Activated T-helper 2 cell treated with anti-CD3 and anti-CD28 coated beads, Interferon-gamma antibody, Interleukin-2, Interleukin-4, amounts not matched to agents 10 μg/mL and 5 μg/mL and 100 μg/mL, durations not matched to agents 14 hours and 24 hours and 36 hours (primary cell): ENCODE measurements at places on chromosomes 2 and 18.
A peak's percentile ranks its signal among the peaks of the same experiment; 100 is the strongest.

- peaks cover 2% of the 10 kb centered on the region for H3K4me1 ChIP-seq
- no peaks in the 10 kb centered on the region for H3K36me3 ChIP-seq
- H3K27ac ChIP-seq = no peak overlapping the region
- no peak overlapping the region for H3K4me3 ChIP-seq
- no peaks in the 10 kb centered on the region for H3K27me3 ChIP-seq
- DNase-seq = no peak
These were observed 226.2 kb downstream of the TPGS2 start for GRCh38 chr18:36602620-36603019.

- no peak for DNase-seq
- H3K36me3 ChIP-seq = no peaks in the 10 kb centered on the region
- H3K27me3 ChIP-seq = no peaks in the 10 kb centered on the region
These were observed 43.3 kb downstream of the AGAP1 start for GRCh38 chr2:235537186-235537585.

DNA sequence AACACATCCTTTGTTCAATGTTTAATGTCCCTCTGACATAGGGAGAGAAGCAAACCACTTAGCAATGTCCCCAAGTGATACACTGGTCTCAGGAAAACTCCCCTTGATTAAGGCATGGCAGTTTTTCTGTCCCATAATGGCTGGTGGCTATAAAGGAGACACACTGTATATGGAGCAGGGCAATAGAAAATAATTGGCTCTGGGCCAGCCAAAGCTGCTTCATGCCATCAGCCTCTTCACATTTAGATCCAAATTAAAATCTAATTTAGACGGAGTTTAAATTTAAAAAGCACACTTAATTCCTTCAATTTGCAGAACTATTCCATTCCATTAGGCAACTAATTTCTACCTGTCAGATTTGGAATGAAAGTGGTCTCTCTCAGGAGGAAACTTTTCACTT lies 638.1 kb downstream of the DSC3 start:
- no peak overlapping the region for H3K4me3 ChIP-seq
- H3K27ac ChIP-seq = no peak overlapping the region
- no peaks in the 10 kb centered on the region for H3K36me3 ChIP-seq
- DNase-seq = no peak
- H3K27me3 ChIP-seq = no peaks in the 10 kb centered on the region

DNA sequence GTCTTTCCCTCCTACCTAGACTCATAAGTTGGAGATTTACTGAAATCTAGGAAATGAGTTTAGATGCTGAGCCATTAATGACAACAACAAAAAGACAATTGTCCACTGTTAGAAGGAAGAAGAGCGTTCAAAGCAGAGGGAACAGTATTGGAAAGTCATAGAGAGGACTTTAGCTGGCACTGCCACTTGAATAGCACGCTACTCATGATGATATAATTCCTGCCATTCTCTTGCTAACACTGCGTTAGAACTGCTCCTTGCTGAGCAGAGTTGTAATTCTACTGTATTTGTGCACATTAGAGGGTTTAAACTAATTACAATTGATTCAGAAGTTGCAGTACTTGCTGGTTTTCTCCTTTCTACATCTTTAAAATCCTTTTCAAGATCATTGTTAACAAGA lies 9.0 kb upstream of the AFTPH start:
- peaks cover 32% of the 10 kb centered on the region for H3K27me3 ChIP-seq
- H3K4me1 ChIP-seq = no peaks in the 10 kb centered on the region
- H3K27ac ChIP-seq = no peak overlapping the region
- no peaks in the 10 kb centered on the region for H3K36me3 ChIP-seq
- H3K4me3 ChIP-seq = no peak overlapping the region

- no peak for DNase-seq
- no peaks in the 10 kb centered on the region for H3K27me3 ChIP-seq
- no peaks in the 10 kb centered on the region for H3K4me1 ChIP-seq
- no peak overlapping the region for H3K27ac ChIP-seq
These were observed 42.1 kb downstream of the ZC3H6 start for GRCh38 chr2:112317303-112318158.

DNA sequence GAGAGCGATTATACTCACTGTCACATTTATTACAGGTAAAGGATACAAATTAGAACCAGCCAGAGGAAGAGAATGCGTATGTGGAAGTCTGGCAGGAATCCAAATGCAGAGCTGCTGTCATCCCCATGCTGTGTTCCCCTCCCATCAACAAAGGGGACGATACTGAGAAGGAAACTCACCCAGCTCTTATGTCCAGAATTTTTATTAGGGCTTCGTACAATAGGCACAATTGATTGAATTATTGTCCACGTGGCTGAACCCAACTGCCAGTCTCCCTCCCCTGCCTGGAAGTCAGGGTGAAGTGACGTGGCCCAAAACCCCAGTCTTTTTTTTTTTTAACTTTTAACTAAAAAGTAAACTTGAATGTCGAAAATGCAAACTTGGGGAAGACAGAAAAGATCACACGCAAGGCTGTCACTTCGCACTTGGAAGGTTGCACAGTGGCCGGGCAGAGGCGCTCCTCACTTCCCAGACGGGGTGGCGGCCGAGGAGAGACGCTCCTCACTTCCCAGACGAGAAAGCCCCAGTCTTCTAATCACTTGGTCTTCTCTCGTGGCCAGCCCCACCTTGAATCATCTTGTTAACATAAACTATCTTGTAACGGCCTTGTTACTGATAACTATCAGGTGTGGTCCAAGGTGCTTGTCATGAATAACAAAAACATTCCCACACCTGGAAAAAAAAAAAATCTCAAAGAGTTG lies 40.0 kb upstream of the ITSN2 start:
- peaks cover 14% of the 10 kb centered on the region for H3K4me1 ChIP-seq
- no peak overlapping the region for H3K27ac ChIP-seq
- no peak for DNase-seq
- no peak overlapping the region for H3K4me3 ChIP-seq

- H3K4me1 ChIP-seq = peaks cover 23% of the 10 kb centered on the region
- no peak overlapping the region for H3K27ac ChIP-seq
- H3K36me3 ChIP-seq = no peaks in the 10 kb centered on the region
- no peak for DNase-seq
- H3K4me3 ChIP-seq = no peak overlapping the region
These were observed 94.0 kb downstream of the NDUFA10 start for GRCh38 chr2:239930871-239931771.

DNA sequence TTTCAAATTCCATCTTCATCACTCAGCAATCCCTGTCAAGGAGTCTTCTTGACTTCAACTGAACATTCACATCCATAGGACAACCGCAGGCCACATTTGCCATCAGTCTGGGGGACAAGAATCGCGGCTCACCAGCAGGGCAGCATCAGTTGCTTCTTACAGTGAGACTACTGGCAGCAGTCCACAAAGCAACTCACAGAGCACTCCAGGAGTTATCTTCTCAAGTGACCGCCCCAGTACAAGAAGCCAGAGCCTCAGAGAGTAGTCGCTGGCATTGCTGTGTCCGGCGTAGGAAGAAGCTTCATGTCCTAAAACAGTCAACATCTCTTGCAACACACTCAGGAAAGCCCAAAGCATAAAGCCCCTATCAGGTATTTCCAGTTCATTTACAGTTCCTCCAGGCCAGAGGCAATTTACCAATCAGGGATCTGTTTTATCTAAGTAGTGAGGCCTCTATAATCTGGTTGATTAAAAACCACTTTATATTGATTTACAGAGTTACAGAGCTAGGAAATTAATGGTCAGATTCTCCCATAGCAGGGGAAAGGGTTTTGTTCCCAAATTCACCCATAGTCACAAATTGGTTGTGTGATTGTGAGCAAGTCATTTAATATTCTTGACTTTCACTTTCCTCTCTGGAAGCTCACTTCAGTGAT lies 177.3 kb downstream of the NBAS start:
- H3K4me3 ChIP-seq = no peak overlapping the region
- H3K36me3 ChIP-seq = peaks cover 30% of the 10 kb centered on the region
- H3K4me1 ChIP-seq = peaks cover 12% of the 10 kb centered on the region

- peaks cover 3% of the 10 kb centered on the region for H3K27me3 ChIP-seq
- no peak for DNase-seq
- no peak overlapping the region for H3K4me3 ChIP-seq
- peaks cover 12% of the 10 kb centered on the region for H3K36me3 ChIP-seq
These were observed 3.5 kb upstream of the THUMPD2 start for GRCh38 chr2:39782591-39782990.

DNA sequence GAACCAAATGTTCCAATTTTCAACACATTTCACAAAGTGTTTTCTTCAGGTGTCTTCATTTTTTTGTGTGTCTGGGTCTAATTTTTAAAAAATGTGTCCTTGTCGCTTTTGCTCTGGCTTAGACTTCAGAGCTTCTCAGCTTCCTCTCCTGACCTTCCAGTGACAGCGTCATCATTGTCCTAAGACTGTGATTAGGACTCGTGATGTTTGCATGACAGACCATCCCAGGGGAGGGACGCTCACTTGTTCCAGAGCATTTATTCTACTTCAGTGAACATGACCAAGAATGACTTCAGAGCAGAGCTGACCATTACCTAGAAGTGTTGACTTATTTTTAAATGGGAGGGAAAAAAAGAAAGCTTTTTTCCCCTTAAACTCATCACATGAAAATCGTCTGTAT lies 591.9 kb downstream of the IRS1 start:
- no peak overlapping the region for H3K4me3 ChIP-seq
- H3K27me3 ChIP-seq = peaks cover 4% of the 10 kb centered on the region
- no peaks in the 10 kb centered on the region for H3K36me3 ChIP-seq
- no peak overlapping the region for H3K27ac ChIP-seq
- no peak for DNase-seq

- DNase-seq = no peak
- peaks cover 32% of the 10 kb centered on the region for H3K4me1 ChIP-seq
- H3K27me3 ChIP-seq = no peaks in the 10 kb centered on the region
- H3K36me3 ChIP-seq = peaks cover 33% of the 10 kb centered on the region
- peak overlapping the region; percentile 22 for H3K4me3 ChIP-seq
These were observed 3.4 kb downstream of the SLC66A2 start for GRCh38 chr18:79947881-79948610.

- no peaks in the 10 kb centered on the region for H3K36me3 ChIP-seq
- H3K4me1 ChIP-seq = no peaks in the 10 kb centered on the region
These were observed 102.9 kb upstream of the EPB41L3 start for GRCh38 chr18:5646739-5647138.

- peaks cover 58% of the 10 kb centered on the region for H3K4me1 ChIP-seq
- DNase-seq = no peak
- peak overlapping the region; percentile 87 for H3K27ac ChIP-seq
- H3K4me3 ChIP-seq = peak overlapping the region; percentile 87
These were observed 36.4 kb upstream of the SLC14A1 start for GRCh38 chr18:45687621-45688020.

- no peak overlapping the region for H3K4me3 ChIP-seq
- no peaks in the 10 kb centered on the region for H3K27me3 ChIP-seq
- DNase-seq = no peak
- H3K4me1 ChIP-seq = peaks cover 27% of the 10 kb centered on the region
These were observed 38.7 kb upstream of the SERTAD2 start for GRCh38 chr2:64692401-64692800.

DNA sequence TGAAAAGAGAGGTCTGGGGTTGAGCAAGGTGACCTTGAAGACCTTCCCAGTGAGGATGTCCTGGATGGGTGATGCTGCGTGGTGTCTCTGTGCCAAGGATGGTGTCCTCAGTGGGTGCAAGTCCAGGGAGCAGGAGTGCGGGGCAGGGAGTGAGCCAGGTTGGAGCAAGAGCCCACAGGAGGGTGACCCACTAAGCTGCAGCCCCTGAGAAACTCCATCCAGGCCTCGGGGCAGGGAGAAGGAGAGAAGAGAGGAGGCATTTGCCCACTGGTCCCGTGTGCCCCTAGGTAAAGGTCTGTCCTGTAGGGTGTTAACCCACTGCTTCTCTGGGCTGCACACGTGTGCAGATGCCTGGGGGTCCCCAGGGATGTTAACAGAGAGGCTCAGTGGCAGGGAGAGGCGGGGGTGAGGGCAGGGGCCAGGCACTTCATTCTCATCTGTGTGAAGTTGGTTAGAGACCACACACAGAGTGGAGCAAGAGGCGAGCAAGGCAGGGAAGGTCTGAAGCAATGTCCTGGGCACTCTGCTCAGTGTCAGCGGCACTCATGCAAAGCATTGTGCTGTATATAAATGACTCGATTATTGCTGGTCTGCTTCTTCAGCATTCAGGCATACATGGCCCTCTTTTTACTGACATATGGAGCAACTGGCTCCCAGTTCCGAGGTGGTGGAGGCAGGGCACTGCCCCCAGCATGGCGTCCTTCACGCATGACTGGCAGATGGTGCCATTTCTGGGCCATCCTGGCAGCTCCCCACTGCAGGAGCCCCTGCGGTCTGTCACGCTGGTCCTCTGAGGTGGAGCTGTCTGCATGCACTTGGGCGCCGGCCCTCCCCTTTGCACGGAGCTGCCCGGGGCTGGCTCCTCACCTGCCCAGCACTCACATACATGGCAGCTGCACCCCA lies 117.2 kb upstream of the HS6ST1 start:
- H3K27ac ChIP-seq = no peak overlapping the region
- H3K36me3 ChIP-seq = no peaks in the 10 kb centered on the region
- H3K27me3 ChIP-seq = peaks cover 28% of the 10 kb centered on the region

GRCh38 chr2:222255090-222255489 lies 43.7 kb downstream of the PAX3 start:
- H3K27me3 ChIP-seq = peaks cover 4% of the 10 kb centered on the region
- H3K36me3 ChIP-seq = no peaks in the 10 kb centered on the region
- no peaks in the 10 kb centered on the region for H3K4me1 ChIP-seq
- no peak overlapping the region for H3K27ac ChIP-seq
- no peak overlapping the region for H3K4me3 ChIP-seq

- H3K27ac ChIP-seq = no peak overlapping the region
- peaks cover 4% of the 10 kb centered on the region for H3K27me3 ChIP-seq
- peaks cover 29% of the 10 kb centered on the region for H3K4me1 ChIP-seq
These were observed 139.3 kb downstream of the SETBP1 start for GRCh38 chr18:44819944-44820510.

GRCh38 chr2:52465287-52465686 lies 1302.3 kb upstream of the CHAC2 start:
- H3K4me1 ChIP-seq = no peaks in the 10 kb centered on the region
- H3K36me3 ChIP-seq = no peaks in the 10 kb centered on the region
- DNase-seq = no peak
- no peaks in the 10 kb centered on the region for H3K27me3 ChIP-seq

DNA sequence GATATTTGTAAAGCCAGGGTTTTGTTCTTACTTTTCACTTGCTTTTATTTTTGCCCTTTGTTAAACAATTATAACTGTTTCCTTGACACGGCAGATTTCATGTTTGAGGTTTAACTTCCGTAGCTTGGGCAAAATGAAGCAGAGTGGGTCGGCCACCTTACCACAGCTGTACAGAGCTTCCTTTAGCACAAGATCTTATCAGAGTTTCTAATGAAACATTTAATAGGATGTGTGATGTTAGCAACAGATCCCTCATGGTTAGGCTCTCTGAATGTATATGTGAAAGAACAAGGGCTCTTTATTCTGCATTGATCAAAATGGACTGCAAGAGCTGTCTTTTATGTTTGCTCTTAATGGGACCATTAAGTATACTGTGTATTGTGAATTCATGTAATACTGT lies 22.3 kb downstream of the RNF125 start:
- H3K4me1 ChIP-seq = peaks cover 61% of the 10 kb centered on the region
- peaks cover 89% of the 10 kb centered on the region for H3K36me3 ChIP-seq
- peak overlapping the region; percentile 64 for H3K4me3 ChIP-seq
- H3K27me3 ChIP-seq = no peaks in the 10 kb centered on the region

DNA sequence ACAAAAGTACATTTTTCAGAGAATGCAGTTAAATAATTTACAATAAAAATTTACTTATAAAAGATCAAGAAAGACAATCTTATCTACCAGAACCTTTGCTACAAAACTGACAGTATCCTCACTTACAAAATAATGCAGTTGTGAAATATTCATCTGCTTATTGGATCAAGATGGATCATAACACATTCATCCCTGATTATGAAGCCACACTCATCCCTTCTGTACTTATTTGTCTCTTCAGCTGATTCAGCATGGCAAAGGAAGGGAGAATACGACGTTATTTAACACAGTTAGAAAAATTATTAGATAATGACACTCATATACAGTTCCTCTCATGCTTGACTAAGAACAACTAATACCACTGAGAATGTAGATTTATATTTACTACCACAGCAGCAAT lies 46.4 kb downstream of the TCF4 start:
- H3K4me3 ChIP-seq = no peak overlapping the region
- DNase-seq = no peak
- H3K27me3 ChIP-seq = no peaks in the 10 kb centered on the region
- H3K27ac ChIP-seq = no peak overlapping the region
